ENCODE measurements at places on chromosomes 12 and 14.

GRCh38 chr14:28412077-28412476, 354.5 kb upstream of the FOXG1 start:
- DNase-seq, result no peak

- DNase-seq, result no peak
Measured at GRCh38 chr12:15782667-15783066, 6.5 kb downstream of the EPS8 start.

GRCh38 chr14:76696361-76696760, 64.9 kb upstream of the VASH1 start:
- DNase-seq, result no peak

- no peak for DNase-seq
Measured at GRCh38 chr12:57730336-57731067, 8.0 kb downstream of the AGAP2 start.

GRCh38 chr12:62659453-62660295, 193.0 kb downstream of the MON2 start:
- DNase-seq, result no peak

GRCh38 chr14:79580414-79580813, 630.9 kb downstream of the DIO2 start:
- DNase-seq, result no peak

DNA sequence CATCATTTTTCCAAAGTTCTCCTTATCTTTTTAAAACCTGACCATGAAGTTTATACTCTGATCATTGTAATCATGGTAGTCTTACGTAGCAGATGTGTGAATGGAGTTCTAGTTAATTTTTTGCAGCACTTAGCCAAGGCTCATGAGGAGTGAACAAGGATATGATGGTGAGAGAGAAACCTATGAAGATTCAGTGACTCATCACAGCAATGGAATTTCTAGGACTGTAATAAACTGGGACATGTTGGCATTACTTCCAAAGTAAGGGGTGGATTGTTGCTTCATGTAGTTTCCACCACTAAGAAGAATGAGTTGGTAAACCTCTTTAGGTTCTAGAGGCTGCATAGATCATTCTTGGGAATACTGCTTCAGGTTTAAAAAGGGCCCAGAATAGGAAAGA, 102.7 kb downstream of the LRRIQ1 start:
- DNase-seq, result no peak

DNA sequence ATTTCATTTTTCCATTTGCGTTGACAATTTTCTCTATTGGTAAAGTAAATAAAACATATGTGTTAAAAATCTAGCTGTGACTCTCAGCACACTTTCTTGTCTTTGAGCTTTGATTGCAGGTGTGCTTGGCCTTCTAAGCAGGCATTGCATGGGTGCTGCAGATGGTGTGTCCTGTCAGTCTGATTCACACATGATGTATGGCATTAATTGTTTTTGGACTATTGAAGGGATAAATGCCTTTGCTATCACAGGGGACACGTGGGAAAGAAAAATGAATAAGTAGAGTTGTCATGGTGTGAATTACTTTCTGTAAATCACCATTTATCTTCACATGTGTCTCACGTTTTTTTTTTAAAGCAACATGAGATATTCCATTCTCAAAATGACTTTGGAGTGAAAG, 211.3 kb upstream of the NAV3 start:
- DNase-seq, result no peak

DNA sequence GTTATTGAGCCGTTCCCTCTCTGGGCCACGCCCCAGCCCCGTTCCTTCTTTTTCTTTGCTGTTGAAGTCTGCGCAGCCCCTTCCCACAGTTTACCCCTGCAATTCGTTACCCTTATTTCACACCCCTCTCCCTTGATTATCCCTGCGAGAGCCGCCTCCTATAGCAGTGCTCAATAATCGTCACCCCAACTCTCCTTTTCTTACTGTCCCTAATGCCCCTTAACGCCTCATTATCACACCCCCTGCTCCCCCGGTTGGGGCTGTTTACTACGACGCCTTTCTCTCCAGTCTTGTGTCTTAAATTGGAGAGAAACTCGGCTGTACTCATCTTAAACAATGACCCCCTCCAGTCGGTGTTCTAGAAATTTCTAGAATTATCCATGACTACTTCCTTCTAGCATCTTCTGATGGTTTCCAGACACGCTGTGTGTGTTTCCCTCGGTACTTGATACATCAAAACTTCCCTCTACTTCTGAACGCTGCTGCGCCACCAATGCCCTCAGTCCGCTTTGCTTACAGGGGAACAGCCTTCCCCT, 713 bp upstream of the FBXL14 start:
- DNase-seq, result no peak

DNA sequence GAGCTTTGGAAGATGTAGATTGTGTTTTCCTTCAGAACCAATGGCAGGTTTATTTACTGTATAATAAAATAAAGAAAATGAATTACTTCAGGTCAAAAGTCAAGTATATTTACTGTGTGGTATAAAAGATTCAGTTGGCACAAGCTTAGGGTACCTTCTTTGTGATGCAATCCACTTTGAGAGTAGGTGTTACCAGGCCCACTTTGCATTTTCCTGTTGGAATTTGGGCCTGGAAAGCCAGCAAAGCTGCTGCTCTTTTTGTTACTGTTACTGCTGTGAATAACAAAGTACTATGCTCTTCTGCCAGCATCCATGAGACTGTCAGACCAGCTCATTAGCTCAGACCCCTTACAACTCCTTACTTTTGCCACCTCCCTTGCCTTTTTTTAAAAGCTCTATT, 649.0 kb upstream of the SEL1L start:
- DNase-seq, result peak; percentile 4

DNA sequence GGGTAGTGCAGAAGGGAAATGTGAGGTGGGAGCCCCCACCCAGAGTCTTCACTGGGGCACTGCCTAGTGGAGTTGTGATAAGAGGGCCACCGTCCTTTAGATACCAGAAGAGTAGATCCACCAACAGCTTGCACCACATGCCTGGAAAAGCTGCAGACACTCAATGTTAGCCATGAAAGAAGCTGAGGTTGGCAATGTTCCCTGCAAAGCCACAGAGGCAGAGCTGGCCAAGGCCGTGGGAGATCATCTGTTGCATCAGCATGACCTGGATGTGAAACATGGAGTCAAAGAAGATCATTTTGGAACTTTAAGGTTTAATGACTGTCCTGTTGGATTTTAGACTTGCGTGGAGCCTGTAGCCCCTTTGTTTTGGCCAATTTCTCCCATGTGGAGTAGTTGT, 468.4 kb upstream of the FOXG1 start:
- DNase-seq, result no peak

- no peak for DNase-seq
Measured at GRCh38 chr14:61147381-61147821, 133.7 kb downstream of the TMEM30B start.

GRCh38 chr12:105107171-105107493, 399 bp upstream of the WASHC4 start:
- DNase-seq, result no peak

GRCh38 chr12:107522692-107523477, 162.7 kb upstream of the PWP1 start:
- peak; percentile 24 for DNase-seq

DNA sequence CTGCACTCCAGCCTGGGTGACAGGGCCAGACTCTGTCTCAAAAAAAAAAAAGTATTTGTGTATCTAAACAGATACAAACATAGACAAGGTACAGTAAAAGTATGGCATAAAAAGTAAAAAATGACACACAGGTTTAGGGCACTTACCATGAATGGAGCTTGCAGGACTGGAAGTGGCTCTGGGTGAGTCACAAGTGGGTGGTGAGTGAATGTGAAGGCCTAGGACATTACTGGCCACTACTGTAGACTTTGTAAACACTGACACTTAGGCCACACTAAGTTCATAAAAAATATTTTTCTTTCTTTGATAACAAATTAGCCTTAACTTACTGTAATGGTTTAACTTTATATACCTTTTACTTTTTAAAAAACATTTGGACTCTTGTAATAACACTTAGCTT, 38.0 kb upstream of the EIF5 start:
- no peak for DNase-seq

DNA sequence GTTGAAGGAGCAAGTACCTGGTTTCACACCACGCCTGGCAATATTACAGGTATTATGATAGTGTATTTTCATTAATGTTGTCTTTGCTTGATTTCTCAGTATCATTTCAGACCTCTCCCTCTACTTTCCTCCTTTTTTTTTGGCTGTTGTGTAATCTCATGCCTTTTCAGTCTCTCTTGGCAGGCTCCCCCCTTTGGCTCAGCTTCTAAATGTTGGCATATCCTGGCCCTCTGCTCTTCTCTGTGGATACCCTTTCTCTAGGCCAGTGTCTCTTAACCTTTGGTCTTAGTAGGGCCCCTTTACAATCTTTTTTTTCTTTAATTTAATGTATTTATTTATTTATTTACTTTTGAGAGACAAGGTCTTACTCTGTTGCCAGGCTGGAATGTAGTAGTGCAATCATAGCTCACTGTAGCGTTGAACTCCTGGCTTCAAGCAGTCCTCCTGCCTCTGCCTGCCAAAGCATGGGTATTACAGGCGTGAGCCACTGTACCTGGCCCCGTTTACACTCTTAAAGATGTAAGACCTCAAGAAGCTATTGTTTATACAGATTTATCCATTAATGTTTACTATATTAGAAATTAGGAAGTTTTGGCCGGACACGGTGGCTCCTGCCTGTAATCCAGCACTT, 12.8 kb downstream of the MTHFD1 start:
- no peak for DNase-seq

DNA sequence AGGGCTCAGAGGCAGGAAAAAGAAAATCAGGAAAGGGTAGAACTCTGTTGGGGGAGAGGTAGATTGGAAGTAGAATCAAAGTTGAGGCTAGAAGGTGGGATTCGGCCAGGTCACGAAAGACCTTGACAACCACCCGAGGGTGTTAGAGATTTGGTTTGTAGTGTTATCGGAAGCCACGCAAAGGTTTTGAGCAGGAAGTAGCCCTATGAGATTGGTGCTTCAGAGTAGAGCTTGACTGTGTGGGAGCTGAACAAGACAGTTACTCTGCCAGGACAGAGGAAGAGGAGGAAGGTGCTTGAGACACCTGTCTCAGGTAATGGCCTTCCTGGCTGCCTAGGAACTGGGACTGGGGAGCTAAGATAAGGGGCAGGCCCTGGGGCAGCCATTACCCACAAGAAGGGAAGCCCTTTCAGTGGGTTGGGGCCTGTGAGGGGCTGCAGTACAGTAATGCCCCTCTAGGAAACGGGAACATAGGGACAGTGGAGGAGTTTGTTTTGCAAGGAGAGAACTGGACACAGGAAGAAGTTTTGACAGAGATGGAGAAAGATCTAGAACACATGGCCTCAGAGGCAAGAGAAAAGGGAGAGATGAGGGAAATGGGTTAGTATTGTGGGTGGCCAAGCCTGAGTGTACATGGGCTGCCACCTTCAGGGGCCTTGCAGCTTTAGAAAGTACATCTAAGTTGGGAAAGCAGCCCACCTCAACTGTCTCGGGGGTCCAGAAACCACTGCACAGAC, 73.5 kb downstream of the RIN3 start:
- no peak for DNase-seq

DNA sequence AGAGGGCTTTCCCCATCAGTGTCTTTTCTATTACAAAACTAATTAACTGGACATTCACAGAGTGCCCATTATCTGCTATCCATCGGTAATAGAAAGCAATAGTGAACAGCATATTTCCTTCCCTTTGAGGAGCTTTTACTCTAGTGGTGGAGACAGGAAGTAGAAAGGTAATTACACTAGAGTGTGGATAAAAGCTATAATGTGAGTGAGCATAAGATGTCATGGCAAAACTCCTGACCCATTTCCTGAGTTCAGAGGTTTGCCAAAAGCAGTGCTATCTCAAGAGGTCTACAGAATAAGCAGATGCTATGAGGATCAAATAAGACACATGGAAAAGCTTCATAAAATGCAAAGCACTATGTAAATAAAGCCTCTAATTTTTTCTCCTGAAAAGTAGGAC, 24.0 kb downstream of the TIMELESS start:
- DNase-seq, result peak; percentile 18

- DNase-seq, result no peak
Measured at GRCh38 chr12:106044773-106045172, 94.0 kb downstream of the NUAK1 start.

- DNase-seq, result no peak
Measured at GRCh38 chr14:105330491-105330895, 15.9 kb downstream of the PACS2 start.

DNA sequence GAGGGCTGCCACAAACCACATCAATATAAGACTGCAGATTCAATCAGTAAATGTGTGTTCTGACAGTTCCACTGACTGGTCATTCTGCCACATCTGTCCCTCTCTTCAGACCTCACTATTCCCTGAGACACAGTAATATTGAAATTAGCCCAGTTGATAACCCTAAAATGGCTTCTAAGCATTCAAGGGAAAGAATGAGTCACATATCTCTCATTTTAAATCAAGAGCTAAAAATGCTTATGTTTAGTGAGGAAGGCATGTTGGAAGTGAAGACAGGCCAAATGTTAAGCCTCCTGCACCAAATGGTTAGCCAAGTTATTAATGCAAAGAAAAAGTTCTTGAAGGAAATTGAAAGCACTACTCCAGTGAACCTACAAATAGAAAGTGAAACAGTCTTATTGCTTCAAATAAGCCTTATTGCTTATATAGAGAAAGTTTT, 24.5 kb upstream of the KIF21A start:
- no peak for DNase-seq

DNA sequence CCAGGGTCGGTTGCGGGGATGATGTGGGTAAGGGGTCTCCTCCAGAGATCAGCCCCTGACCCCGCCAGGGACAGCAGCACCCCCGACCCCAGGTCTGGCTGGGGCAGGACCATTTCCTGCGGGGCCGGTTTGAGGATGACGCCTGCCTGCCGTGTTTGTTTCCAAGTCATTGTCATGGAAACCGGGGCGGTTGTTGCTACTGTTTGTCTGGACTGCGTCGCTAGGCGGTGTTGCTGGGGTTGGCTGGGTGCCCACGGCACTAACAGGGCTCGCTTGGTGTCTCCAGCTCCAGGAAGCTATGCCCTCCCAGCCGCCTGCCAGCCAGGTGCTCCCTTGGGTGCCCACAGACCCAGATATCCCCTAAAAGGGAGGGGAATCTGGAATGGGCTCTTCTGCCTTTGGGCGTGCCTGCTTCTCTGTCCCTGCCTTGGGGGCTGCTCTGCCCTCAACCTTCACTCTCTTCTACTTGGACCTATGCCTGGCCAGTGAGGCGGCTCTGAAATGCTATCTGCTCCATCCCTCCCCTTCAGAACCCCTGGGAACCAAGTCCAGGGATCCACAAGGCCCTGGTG, 4.7 kb upstream of the CRIP1 start:
- peak; percentile 80 for DNase-seq

All from DMS153 (cell line).